ENCODE measurements at places on chromosomes 13 and 19.

- DNase-seq = no peak
Observed at GRCh38 chr19:2726904-2727639, 5.9 kb upstream of the DIRAS1 start.

- no peak for DNase-seq
Observed at GRCh38 chr19:30886222-30886621, 463.0 kb downstream of the TSHZ3 start.

GRCh38 chr19:29591670-29592069, 14.4 kb upstream of the POP4 start:
- DNase-seq = no peak

GRCh38 chr19:53055117-53055516, 10.6 kb downstream of the ERVV-2 start:
- DNase-seq = no peak

- DNase-seq = no peak
Observed at GRCh38 chr13:111385183-111385857, 64.9 kb downstream of the TEX29 start.

- DNase-seq = no peak
Observed at GRCh38 chr13:52173373-52173772, 14.0 kb upstream of the NEK3 start.

Data from stimulated activated CD4-positive, alpha-beta T cell treated with anti-CD3 and anti-CD28 coated beads, TNF-alpha, amount 100 ng/mL, for 48 hours (primary cell).